ENCODE measurements at places on chromosomes 12 and 14. TPM values are rescaled to one million over a fixed set of nuclear protein-coding genes. Genes with fewer than 3 reads are reported as not detected.

PIANP gene
- total RNA-seq = not detected

PCED1B gene
- total RNA-seq = 0.64 TPM

COX8C gene
- total RNA-seq = not detected

SDSL gene
- total RNA-seq = 39.6 TPM

RIN3 gene
- total RNA-seq = 12.5 TPM

DTD2 gene
- 8.6 TPM for total RNA-seq

GDF3 gene
- not detected for total RNA-seq

ZDHHC17 gene
- 7.7 TPM for total RNA-seq

ARF3 gene
- total RNA-seq = 42.4 TPM

GRCh38 chr14:27715561-27715960, 1051.0 kb upstream of the FOXG1 start:
- no peak for DNase-seq

DNA sequence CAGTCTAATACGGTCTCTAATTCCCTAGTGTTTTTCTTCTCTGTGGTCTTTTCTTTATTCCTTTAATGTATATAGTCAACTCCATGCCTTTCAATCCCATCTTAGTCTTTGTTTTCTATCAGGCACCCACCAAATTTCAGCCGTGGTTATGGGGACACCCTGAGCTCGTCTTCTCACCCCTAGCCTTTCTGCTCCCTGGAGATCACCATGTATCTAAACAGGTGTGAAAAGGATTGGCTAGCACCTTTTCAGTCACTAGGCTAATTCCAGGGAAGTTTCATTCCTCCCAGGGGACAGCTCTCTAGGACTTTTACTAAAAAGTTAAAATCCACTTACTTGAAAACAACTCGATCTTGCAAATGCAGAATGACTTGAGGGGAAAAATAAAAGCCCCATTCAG, 291.3 kb downstream of the ETNK1 start:
- DNase-seq = no peak

- DNase-seq = no peak
Observed at GRCh38 chr12:104738776-104739642, 219.1 kb downstream of the SLC41A2 start.
